Fibroblast of skin of left biceps (primary cell): ENCODE measurements at places on chromosomes 4 and X.

DNA sequence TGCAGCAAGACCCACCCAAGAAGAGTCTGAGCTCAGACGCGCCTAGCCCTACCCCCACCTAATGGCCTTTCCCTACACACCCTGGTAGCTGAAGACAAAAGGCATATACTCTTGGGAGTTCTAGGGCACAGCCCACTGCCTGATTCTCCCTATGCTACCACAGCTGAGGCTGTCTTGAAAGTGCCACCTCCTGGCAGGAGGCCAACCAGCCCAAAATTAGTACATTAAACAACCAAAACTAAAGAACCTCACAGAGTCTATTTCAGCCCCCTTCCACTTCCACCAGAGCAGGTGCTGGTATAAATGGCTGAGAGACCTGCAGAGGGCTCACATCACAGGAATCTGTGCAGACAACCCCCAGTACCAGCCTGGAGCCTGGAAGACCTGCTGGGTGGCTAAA lies 119.1 kb downstream of the HMGN5 start:
- no peak for DNase-seq

- peak; percentile 58 for DNase-seq
Observed at GRCh38 chrX:110915111-110915510, 119.5 kb upstream of the CHRDL1 start.

DNA sequence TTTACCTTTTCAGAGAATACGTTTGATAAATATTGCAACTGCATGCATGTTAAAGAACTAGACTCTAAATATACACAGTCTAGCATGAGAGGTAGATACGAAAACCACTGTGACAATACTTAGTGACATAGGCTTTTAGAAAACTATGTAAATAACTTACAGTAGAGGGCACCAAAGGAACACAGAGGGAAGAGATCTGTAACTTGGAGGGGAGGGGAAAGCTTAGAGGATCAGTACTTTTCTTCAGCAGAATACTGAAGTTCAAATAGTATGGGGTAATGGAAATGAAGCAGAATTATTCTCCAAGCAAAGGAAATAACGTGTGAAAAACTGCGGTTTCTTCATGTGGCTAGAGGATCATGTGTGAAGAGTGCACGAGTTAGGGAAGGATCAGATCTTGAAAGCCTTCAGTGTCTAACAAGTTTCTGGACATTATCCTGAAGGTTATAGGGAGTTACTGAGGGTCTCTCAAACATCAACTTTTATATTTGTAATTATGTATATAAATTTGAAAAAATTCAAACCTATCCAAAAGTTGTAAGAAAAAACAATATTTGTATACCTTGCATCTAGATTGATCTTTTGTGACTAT lies 264.3 kb downstream of the NPFFR2 start:
- no peak for DNase-seq

- no peak for DNase-seq
Observed at GRCh38 chr4:151472297-151472696, 63.3 kb downstream of the FHIP1A start.

DNA sequence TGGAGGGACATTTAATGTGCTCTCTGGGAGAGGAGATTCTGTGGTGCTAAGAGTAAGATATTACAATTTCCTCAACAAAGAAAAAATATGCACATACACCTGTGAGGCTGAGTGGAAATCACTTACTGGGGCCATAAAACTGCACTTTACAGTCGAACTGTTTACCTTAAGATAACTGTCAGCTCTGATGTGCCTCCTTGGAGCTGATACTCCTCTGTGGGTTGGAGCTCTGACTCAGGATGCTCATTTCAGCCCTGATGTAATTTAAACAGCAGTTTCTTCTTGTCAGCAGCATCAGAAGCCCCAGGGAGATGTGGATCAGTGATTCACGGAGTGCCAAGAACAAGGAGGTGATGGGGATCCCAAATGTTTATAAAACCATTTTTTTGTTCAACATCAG lies 241.9 kb upstream of the SFRP2 start:
- DNase-seq: no peak

DNA sequence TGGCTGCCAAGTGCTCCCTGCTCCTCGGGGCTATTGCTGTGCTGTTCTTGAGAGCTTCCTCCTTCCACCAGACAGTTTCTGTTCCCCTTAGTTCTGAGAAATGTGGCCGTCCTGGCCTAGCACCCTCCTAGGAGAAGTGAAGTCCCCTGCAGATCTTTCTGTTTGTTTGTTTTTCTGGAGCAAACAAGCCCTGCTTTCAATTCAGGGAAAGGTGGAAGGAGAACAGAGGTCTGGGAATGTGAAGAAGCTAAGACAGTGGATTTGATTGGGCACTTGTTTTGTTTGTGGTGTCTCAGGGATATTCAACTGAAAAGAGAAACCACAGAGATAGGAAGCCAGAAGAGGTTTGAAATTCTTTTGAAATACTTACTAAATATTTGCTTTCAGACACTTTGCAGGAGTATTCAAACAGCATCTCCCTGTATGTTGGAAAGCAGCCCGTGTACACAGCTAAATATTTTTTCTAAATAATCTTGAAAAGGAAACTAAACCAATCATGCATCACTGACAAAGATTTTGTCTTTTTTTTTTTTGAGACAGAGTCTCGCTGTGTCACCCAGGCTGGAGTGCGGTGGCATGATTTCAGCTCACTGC lies 36.5 kb upstream of the PPM1K start:
- DNase-seq: no peak

- DNase-seq: peak; percentile 61
Observed at GRCh38 chr4:8393593-8394038, 46.9 kb downstream of the ACOX3 start.

- DNase-seq: no peak
Observed at GRCh38 chr4:4395849-4396627, 9.1 kb downstream of the NSG1 start.

DNA sequence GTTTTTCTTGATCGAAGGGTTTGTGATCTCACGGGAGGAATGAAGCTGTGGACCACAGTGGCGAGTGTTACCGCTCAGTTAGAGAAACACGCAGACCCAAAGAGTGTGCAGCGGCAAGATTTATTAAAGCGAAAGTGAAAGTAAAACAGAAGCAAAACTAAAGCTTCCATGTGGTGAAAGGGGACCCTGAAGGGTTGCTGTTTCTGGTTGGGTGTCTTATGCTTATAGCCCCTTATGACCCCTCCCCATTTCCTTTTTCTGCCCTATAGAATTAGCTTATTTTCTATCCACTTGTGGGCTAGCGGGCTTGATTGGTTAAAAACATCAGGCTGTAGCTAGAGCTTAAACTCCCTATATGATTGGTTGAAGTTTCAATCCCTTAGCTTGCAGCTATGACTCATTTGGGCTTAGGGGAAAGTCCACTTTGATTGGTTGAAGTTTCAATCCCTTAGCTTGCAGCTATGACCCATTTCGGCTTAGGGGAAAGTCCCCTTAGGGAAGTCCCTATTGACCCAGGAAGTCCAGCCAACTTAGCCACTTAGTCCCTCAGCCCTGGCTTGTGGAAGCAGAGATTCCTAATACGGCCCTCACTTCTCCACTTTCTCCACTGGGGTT lies 171.2 kb upstream of the NWD2 start:
- no peak for DNase-seq

- DNase-seq: no peak
Observed at GRCh38 chrX:123153846-123154335, 30.2 kb upstream of the GRIA3 start.

DNA sequence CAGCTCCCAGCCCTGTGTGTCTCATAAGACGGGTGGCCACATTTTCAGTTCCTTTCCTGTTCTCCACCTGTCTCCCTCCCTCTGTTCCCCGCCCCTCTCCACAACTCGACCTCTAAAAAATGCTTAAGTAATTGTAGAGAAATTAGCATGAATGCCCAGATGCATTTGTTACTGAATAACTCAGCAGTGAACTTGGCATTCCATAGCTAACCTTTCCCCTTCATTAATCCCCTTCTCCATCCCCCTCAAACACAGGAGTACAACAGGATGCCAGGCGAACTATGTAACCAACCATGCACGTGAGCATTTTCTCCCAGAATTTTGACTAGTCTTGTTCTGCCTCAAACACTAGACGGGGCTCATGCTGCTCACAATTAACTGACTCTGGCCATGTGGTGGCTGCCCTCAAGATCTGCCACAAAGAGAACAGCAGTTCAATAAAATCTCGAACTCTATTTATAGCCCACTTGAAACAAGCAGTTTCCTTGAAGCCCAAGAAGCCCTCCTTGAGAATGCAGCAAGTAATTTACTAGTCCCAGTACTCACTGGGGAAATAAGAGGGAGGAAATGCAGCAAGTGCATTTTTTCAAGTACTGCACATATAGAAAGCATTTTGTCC lies 351.2 kb downstream of the ARHGAP24 start:
- no peak for DNase-seq

GRCh38 chrX:4379071-4379470 lies 665.6 kb upstream of the PRKX start:
- no peak for DNase-seq

DNA sequence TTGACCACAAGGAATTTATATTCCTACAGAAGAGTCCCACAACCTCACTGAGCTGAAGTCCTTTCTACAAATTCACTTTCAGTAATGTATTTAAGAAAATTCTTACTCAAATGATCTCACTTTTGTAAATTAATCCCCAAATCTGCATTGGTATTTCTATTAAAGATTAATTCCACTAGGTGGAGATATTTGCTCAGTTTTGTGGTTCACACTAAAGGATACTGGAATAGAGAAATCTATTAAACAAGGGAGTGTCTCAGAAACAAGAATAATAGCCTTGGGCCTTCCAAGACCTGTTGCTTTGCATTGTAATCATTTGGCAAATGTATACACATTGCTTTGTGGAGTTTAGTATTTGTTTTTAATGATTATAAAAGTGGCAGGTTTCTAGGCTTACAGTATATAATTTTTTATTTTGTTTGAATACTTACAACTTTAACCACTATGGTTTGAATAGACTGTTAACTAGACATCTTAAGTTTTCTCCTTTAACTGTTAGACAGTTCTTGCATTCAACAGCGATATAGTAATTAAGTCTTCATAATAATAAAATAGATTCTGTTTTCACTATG lies 25.9 kb downstream of the CFAP299 start:
- no peak for DNase-seq

- peak; percentile 52 for DNase-seq
Observed at GRCh38 chrX:25544641-25545040, 528.9 kb upstream of the ARX start.

DNA sequence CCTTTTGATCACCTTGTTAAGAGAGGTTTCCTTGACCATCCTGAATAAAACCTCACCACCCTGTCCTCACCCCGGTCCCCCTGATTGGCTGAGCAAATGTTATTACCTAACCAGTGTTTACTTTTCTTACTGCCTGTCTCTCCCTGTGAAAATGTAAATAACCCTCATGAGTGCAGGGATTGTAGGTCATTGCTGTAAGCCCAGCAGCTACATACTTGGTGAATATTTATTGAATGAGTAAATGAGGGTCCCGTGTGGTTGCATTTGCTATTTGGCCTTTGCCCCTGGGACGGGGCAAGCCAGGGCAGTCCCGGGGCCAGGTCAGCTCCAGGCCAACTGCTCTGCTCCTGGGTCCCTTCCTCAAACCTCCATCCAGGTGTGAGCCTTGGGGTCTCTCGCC lies 55.5 kb upstream of the CLCN4 start:
- no peak for DNase-seq

GRCh38 chrX:71622032-71622575 lies 3.8 kb upstream of the CXCR3 start:
- no peak for DNase-seq

DNA sequence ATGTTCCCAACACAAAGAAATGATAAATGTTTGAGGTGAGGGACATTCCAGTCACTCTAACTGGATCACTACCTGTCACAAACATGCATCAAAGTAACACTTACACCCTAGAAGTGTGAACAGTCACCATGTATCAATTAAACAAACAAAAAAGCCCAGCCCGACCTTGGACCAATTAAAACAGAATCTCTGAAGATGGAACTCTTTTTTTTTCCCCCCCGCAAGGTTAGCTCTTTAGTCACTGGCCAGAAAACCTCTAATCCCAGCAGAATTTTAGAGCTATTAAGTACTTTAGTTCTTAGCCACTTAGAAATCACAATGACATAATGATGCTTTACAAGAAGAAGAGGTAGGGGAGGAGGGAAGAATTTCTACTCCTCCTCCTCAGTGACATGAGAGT lies 154.5 kb downstream of the PALLD start:
- no peak for DNase-seq

- DNase-seq: no peak
Observed at GRCh38 chr4:126740687-126741086, 892.1 kb upstream of the INTU start.

GRCh38 chr4:3706565-3707422 lies 59.4 kb upstream of the ADRA2C start:
- no peak for DNase-seq

GRCh38 chrX:149758068-149758714 lies 15.7 kb upstream of the HSFX1 start:
- DNase-seq: no peak

DNA sequence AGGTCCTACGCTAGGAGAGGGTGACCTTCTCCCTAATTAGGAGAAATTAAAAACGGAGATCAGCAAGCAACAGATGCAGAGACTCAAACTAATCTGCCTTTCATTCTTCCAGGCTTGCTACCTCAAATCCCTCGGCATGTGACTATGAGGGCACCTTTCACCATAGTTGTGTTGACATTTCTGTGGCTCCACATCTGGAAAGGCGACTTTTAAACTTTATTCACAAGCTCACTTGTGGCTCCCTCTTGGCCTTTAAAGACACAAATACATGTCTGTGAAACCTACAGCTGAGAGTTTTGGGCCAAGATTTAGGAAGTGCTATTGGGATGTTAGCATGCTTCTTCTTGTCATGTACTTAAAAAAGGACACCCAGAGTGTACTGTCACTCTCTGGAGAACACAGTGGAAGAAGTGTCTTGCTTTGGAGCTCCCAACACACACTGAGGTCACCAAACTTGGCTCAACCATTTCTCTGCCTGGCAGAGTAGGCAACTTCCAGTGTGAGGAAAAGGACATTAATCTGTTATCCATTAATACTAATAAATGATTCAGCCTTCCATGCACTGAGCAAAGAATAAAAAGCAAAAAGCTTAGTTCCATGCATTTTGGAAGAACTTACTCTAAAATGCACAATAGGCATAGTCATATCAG lies 60.1 kb downstream of the LDB2 start:
- DNase-seq: no peak

DNA sequence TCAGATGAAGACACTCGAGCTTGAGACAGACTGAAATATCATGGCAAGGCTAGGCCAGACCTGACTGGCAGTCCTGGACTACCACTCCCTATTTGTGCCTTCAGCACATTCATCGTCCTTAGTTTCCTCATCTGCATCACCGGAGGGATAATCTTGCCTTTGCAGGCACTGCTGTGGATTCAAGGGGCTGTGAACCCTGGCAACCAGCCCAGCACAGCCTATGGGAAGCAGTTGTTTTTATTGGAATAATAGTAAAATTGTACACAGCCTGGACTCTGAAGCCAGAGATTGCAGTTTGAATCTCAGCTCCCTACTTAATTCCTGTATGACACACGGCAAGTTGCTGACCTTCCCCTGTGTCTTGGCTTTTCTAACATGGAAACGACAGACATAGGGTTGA lies 161.0 kb downstream of the NSUN7 start:
- no peak for DNase-seq

DNA sequence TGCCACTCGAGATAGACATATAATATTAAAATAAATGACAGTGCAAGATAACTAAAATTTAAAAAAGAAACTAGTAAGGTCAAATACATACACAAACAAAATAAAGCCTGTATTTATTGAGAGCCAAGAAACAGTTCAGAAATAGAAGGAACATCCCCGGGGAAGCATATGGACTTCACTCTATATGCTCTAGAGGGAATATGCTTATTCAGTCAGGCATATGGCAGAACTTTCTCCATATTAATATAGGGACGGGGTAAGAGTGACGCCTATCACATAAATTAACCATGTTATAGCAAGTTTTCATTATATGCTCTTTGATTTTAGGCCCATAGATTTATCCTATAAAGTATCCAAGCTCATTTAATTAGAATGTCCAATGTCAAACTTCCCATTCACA lies 56.7 kb upstream of the EFHC2 start:
- no peak for DNase-seq
